Esophagus squamous epithelium (tissue), 5 donors: ENCODE measurements at places on chromosomes 11 and 22.
A peak's percentile ranks its signal among the peaks of the same experiment; 100 is the strongest.

- no peak for DNase-seq
- H3K4me3 ChIP-seq: no peak overlapping the region
- no peaks in the 10 kb centered on the region for H3K36me3 ChIP-seq
- H3K27ac ChIP-seq: no peak overlapping the region
- H3K27me3 ChIP-seq: no peaks in the 10 kb centered on the region
These were observed 502.1 kb upstream of the B3GAT1 start for GRCh38 chr11:134913999-134914590.

GRCh38 chr22:26770624-26771023, 113.2 kb downstream of the MIAT start:
- H3K27me3 ChIP-seq: no peaks in the 10 kb centered on the region
- H3K4me3 ChIP-seq: no peak overlapping the region
- DNase-seq: no peak
- no peaks in the 10 kb centered on the region for H3K4me1 ChIP-seq
- H3K27ac ChIP-seq: no peak overlapping the region
- H3K36me3 ChIP-seq: no peaks in the 10 kb centered on the region

DNA sequence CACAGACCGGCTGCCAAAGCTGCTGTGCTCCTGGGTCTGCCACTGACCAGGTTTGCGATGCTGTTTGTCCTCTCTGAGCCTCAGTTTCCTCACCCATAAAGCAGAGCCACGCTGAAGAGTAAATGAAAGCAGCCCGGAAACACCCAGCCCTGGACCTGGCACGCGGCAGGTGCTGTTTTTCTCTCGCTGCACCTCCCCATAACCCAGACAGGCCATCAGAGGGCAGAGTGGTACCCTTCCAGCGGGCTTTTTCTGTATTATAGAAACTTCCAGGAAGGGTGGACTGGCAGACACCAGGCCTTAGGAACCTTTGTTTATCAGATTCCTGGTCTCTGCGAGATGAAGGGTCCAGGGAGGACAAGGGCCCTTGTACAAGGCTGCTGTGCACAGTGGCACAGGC, 17.9 kb upstream of the FGF19 start:
- H3K27ac ChIP-seq: no peak overlapping the region
- no peaks in the 10 kb centered on the region for H3K36me3 ChIP-seq
- H3K4me3 ChIP-seq: no peak overlapping the region
- no peak for DNase-seq
- no peaks in the 10 kb centered on the region for H3K27me3 ChIP-seq

DNA sequence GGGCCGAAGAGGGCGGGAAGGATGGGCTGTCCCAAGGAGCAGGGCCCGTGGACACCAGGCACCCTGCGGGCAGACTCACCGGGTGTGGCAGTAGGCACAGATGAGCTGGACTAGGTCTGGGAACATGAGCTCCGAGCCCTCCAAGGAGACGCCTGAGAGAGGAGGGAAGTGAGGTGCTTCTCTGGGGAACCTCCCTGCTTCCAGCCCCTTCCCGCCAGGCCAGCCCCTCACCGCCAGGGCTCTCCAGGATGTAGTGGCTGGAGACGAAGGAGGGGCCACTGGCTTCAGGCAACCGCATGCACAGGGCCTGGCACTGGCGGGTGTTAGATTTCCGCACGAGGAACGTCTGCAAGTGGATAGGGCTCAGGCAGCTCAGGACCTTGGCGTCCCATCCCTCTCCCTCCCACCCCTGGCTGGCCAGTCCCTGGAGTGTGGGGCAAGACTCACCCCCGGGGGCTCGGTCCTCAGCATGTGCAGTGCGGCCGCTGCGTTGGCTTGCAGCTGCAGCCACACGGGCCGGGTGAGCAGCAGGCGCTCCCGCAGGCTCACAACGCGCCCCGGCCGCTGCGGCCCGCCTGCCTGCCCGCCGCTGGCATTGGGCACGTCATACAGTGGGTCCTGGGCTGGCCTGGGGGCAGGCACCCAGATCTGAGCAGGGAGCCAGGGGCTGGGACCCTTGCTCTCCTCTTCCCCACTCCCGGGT, 552 bp downstream of the RIN1 start:
- peaks cover 52% of the 10 kb centered on the region for H3K4me1 ChIP-seq
- H3K4me3 ChIP-seq: peak overlapping the region; percentile 75
- peaks cover 11% of the 10 kb centered on the region for H3K36me3 ChIP-seq
- H3K27me3 ChIP-seq: no peaks in the 10 kb centered on the region
- no peak for DNase-seq

DNA sequence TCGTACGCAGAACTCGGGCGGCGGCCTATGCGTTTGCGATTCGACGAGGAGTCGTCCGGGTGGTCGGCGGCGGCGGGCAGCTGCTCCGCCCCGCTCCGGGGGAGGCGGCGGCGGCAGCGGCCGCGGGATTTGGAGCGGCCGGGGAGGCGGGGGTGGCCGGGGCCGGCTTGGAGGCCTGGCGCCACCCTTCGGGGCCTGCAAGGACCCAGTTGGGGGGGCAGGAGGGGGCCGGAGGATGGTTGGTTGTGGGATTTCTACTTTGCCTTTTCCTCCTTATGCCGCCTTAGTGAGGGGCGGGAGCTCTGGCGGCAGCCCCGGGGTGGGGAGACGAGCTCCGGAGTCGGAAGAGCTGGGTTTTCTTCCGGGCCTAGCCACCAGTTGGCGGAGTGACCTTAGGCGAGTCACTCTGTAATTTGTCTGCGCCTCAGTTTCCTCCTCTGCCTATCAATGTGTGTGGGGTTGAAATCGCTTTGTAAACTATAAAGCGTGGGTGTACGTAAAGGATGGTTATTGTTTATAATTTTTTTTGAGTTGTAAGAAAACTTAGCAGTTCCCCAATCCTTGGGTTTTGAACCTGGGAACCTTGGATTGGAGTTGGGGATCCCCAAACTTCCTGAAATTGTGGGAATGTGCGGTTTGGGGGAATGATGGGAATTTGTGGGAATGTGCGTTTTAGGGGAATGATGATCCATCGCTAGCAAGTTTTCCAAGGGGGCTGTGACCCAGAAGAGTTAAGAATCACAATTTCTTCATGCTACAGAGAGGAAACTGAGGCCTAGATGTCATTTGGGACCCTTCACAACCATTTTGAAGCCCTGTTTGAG, 679 bp downstream of the TUG1 start:
- H3K27ac ChIP-seq: peak overlapping the region; percentile 97
- H3K4me1 ChIP-seq: peaks cover 6% of the 10 kb centered on the region
- no peaks in the 10 kb centered on the region for H3K27me3 ChIP-seq
- H3K36me3 ChIP-seq: peaks cover 17% of the 10 kb centered on the region

DNA sequence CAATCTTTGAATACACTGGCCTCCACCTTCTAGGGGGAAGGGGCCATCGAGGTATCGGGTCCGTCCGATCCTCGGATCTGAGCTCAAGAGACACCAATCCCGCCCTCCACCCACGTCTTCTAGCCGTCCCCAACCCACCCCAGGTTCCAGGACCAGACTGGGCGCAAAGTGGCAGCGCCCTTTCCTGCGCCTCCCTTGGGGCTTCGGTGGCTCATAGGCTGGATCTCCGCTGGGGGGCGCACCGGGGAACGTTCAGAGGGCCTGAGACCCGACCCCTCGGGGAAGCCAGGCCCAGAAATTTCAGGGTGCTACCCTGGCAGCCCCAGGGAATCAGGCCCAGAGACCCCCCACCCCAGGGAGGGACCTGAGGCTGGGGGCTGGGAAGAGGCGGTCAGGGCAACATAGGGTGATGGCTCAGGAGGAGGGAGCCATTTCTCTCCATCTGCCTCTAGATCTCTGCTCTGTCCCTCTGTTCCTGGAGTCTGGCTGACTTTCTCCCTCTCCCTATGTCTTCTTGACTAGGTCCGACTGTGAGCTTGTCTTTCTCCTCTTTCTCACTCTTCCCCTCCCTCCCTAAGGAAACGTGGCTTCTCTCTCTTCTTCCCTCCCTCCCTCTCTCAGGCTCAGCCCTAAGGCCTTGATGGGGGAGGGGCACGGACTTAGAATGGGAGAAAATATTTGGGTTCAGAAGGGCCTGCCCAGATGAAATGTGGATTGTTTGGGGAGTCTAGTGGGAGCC, 1.1 kb downstream of the CREB3L1 start:
- no peaks in the 10 kb centered on the region for H3K36me3 ChIP-seq
- peaks cover 2% of the 10 kb centered on the region for H3K27me3 ChIP-seq
- H3K4me1 ChIP-seq: peaks cover 11% of the 10 kb centered on the region

DNA sequence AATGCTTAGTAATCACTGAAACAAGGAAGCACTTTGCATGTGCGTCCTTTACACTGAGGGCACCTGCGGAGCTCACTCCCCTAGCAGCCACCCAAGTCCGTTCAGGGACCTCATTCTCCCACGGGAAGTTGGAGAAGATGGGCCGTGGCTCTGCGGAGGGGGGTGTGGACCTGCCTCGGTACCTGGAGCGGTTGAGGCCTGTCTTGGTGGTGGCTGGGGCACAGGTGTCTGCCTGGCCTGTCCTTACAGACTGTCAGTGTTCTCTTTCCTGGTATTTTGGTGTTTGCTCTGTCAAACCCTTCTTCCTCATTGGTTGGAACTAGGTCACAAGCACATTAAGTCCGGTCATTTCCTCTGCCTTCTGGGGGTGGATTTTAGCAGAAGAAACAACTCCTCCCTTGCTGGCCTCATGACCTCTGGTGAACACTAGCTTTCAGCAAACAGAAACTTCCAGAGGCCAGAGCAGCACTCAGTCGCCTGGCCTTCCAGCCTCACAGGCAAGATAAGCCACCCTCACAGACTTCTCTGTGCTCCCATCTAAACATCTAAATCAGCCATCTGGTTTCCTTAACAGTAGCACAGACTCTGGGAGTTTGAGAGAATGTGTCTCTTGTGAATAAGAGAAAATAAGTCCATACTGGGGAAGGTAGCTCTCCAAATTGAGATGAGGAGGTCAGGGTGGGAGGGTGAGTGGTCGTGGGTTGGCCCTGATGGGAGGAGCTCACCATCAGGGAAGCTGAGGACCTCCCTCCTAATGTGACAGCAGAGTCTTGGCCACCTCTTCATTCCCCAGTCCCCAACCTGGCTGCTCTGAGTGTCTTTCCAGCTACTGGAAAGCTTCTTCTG, 8.6 kb downstream of the SNAP29 start:
- peak overlapping the region; percentile 85 for H3K27ac ChIP-seq
- no peaks in the 10 kb centered on the region for H3K36me3 ChIP-seq
- H3K27me3 ChIP-seq: no peaks in the 10 kb centered on the region

DNA sequence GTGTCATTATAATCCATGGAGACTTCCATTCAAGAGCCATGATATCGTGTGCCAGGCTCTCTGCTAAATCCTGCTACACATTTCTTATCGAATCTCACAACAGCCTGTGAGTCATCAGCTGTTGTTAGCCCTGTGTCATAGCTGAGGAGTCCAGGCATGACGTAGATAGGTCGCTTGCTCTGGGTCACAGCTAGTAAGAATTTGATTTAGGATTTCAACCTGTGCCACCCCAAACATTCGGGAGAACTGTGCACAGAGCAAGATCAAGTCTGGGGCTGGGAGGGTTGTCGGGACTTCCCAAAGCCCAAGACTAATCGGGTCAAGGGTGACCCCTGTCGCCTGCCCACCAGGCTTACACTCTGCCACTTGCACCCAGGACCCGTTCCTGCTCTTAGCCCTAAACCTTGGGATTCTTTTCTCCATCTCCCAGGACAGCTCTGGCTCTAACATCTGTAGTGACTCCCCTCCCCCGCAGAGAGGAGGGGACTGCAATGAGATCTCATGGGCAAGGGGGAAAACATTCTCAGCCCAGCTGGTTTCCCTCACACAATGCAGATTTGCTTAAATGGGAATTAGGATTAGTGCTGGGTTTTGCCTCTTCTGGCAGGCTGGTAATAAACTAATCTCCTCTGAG, 34.3 kb downstream of the TSPAN18 start:
- no peaks in the 10 kb centered on the region for H3K36me3 ChIP-seq
- DNase-seq: no peak
- H3K27me3 ChIP-seq: no peaks in the 10 kb centered on the region
- peaks cover 39% of the 10 kb centered on the region for H3K4me1 ChIP-seq

DNA sequence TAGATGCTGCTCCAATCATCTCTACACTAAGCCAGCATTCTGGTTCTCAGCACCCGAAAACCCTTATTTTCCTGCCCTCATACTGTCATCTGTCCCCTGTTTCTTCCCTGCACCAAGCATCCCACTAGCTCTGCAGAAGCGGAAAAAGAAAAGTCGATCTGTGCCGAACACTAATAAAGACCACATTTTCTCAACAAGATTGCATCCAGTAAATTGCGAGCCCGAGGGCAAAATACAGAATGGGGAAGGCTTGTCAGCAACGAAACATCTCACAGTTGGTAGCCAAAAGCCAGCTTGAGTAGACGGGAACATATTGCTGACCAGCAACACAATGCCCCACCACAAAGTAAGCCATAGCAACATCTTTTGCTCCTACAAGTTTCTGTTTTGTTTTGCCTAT, 227.4 kb downstream of the CADM1 start:
- H3K4me3 ChIP-seq: no peak overlapping the region
- no peak overlapping the region for H3K27ac ChIP-seq
- H3K4me1 ChIP-seq: no peaks in the 10 kb centered on the region
- no peak for DNase-seq

- no peaks in the 10 kb centered on the region for H3K27me3 ChIP-seq
- H3K27ac ChIP-seq: peak overlapping the region; percentile 7
- peaks cover 10% of the 10 kb centered on the region for H3K4me1 ChIP-seq
- DNase-seq: no peak
- H3K4me3 ChIP-seq: peak overlapping the region; percentile 10
- no peaks in the 10 kb centered on the region for H3K36me3 ChIP-seq
These were observed 1.2 kb downstream of the FOLR2 start for GRCh38 chr11:72217841-72218240.

DNA sequence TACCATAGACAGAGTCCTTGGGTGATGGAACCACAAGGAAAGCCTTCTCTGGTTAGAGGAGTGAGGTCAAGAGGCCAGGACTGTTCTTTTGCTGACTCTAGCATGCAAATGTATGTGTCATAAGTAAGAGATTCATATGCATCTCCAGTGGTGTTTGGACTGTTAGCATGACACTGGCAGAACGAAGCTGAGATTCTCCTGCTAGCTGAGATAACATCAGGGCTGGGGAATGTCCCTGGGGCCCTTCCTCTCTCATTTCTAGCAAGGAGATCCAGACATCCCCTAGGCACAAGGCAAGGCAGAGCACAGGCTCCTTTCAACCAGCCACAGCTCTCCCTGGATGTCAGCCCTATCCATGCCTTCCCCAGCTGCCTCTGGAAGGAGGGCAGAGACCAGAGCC, 711.3 kb downstream of the OPCML start:
- no peaks in the 10 kb centered on the region for H3K36me3 ChIP-seq
- no peaks in the 10 kb centered on the region for H3K4me1 ChIP-seq
- no peak overlapping the region for H3K27ac ChIP-seq
- DNase-seq: no peak
- no peak overlapping the region for H3K4me3 ChIP-seq

- no peaks in the 10 kb centered on the region for H3K4me1 ChIP-seq
- no peak for DNase-seq
- H3K36me3 ChIP-seq: no peaks in the 10 kb centered on the region
These were observed 102.4 kb upstream of the FSHB start for GRCh38 chr11:30128269-30128932.

- DNase-seq: no peak
- no peak overlapping the region for H3K27ac ChIP-seq
- no peaks in the 10 kb centered on the region for H3K27me3 ChIP-seq
- no peak overlapping the region for H3K4me3 ChIP-seq
These were observed 16.9 kb downstream of the IL18BP start for GRCh38 chr11:72015511-72016061.

- no peak for DNase-seq
- H3K27me3 ChIP-seq: no peaks in the 10 kb centered on the region
- peaks cover 18% of the 10 kb centered on the region for H3K4me1 ChIP-seq
- peak overlapping the region; percentile 95 for H3K27ac ChIP-seq
- no peaks in the 10 kb centered on the region for H3K36me3 ChIP-seq
These were observed 620 bp downstream of the EFEMP2 start for GRCh38 chr11:65871811-65872548.

GRCh38 chr11:12793065-12793464, 118.8 kb downstream of the TEAD1 start:
- H3K27ac ChIP-seq: no peak overlapping the region
- no peak for DNase-seq
- peaks cover 20% of the 10 kb centered on the region for H3K36me3 ChIP-seq
